Activated T-cell treated with anti-CD3 and anti-CD28 coated beads for 24 hours (primary cell): ENCODE measurements at places on chromosomes 5 and 9.

GRCh38 chr9:131608493-131609037, 63.2 kb downstream of the PRRT1B start:
- DNase-seq, result no peak

DNA sequence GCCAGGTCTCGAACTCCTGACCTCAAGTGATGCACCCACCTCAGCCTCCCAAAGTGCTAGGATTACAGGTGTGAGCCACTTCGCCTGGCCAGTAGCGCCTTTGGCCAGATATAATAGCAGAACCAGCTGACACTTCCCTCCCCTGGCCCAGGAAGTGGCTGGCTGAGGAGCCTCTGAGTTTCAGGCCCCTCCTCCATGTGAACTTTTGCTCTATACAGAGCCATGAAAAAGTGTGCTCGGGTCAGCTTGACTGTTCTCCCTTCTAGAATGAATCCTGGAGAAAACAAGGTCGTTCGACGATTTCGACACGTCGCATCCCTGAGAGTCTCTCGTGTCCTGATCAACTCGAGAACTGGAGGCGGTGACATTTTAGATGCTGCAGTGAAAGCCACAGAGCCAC, 8.6 kb upstream of the ZDHHC12 start:
- no peak for DNase-seq

- DNase-seq, result no peak
Measured at GRCh38 chr5:158163451-158164295, 304.7 kb upstream of the CLINT1 start.

DNA sequence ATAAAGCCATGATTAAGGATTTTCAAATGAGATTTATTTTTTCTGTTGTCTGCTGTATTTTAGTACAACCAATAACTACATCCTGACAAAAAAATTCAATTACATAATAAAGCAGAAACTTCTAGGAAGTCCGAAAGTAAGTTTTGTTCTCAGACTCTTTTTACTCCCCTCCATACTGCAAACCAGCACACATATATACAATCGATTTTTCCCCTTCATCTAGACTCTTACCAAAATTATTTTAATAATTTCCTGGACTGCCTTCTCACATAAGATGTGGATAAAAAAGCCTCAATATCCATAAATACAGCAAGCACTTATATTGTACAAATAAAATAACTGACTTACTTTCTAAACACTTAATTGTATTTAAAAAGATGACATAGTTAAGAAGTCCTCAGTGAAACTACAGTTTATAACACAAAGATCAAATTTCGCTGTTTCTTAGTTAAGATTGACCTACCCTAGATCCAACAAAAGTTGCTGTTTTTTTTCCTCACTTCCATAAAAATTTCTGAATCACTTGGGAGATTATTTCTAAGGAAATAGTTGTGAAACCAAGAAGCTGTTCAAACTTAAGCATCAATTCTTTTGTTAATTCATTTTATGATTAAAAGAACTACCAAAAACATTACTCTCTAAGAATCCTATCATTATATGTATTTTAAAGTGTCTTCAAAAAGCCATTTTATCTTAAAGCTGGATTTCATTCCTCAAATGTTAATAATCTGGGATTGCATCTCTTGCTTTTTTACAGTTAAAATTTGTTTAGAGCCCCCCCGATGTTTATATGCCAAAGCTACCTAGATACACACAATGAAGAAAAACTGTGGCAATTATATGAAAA, 74.7 kb upstream of the IFNE start:
- no peak for DNase-seq

DNA sequence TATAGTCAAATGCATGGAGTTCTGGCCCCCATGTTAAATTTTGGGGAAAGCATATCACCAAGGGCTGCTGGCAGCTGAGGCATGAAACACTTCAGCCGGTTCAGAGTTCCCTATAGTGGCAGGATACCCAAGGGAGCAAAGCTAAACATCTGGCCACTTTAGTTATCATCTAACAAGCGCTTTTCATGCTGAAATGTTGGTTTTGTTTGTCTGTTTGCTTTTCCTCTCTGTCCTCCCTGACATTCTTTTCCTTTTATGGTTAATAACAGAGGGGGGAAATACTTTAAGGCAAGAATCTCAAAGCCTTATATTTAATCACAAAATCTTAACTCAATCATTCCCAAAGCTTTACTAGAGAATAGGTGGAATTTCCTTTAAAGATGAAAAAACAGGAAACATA, 11.9 kb downstream of the APBA1 start:
- no peak for DNase-seq

DNA sequence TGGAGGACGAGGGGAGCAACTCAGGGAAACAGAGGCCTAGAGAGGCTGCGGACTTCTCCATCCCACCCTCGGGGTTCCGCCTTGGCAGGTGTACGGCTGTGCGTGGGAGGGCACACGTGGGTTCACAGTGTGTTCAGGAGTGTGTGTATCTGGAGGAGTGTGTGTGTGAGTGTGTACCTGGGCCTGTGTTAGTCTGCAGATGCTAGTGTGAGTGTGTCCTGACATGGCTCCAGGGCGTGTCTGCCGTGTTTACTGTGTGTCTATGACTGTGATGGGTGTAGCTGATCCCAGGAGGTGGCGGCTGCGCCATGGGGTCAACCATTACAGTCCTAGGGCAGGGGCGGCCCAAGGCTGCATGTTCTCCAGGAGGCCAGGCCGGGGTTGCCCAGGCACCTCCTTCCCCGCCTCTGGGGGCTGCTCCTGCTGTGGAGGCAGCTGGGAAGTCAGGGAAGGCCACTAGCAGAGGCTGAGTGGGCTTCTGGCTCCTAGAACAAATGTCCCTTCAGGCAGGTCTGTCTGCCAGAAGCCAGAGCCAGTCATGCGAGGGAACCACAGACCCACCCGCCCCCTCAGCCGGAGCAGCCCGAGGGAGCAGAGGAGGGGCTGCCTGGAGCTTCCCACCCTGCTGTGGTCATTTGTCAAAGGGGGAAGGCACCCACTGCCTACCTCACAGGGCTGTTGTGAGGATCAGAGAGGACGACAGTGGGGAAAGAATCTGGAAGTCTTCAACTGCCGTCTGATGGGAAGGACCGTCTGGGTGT, 21.4 kb downstream of the CRB2 start:
- DNase-seq, result no peak

GRCh38 chr5:66876266-66876807, 280.1 kb downstream of the MAST4 start:
- no peak for DNase-seq

- no peak for DNase-seq
Measured at GRCh38 chr5:92561411-92561959, 1019.5 kb downstream of the NR2F1-AS1 start.

DNA sequence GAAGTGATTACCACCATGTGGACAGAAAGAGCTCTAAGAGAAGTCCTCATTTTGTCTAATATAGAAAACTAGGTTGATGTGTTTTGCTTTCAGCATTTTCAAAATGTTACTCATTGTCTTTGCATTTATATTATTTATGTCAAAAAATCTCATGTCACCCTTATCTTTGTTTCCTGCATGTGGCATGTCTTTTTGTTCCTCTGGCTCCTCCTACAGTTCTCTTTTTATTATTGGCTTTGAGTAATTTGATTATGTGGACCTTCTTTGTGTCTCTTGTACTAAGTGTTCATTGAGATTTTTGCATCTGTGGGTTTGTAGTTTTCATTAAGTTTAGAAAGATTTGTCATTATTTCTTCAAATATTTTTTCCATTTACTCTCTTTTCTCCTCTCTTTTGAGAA, 58.8 kb downstream of the GNG10 start:
- DNase-seq, result no peak

DNA sequence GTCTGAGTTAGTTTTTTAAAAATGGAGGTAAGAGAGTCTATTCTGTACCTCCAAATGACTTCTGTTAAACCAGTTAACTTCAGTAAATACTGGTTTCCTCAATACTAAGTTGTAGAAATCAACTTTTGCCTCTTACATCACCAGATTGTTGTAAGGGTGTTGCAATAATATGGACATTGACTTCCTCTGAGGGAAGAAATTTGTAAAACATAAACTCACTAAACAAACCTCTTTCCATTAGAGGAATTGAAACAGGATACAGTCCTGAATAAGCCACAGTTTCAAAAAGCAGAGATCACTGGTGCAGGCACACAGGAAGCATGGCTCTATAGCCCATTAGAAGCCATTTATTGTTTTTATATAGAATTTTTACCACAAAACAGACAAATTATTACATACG, 32.7 kb upstream of the SLCO6A1 start:
- DNase-seq, result no peak

DNA sequence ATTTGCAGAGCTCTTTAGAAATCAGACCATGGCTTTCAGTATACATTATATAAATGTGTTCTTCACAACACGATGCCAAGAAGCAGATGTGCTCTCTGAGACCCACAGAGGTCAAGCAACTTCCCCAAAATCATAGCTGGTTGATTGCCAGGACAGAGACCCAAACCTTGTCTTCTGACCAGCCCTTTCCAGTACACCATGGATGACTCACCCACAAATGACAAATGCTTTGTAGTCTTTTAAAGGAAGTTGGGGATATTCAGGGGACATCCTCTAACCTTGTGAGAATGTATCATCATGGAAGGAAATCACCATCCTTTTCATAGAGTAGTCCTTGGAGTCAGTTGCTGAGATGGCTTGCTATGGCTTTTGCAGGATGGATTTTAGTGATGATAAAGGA, 30.1 kb downstream of the ZNF462 start:
- no peak for DNase-seq

- no peak for DNase-seq
Measured at GRCh38 chr9:114091711-114092110, 7.4 kb downstream of the KIF12 start.

DNA sequence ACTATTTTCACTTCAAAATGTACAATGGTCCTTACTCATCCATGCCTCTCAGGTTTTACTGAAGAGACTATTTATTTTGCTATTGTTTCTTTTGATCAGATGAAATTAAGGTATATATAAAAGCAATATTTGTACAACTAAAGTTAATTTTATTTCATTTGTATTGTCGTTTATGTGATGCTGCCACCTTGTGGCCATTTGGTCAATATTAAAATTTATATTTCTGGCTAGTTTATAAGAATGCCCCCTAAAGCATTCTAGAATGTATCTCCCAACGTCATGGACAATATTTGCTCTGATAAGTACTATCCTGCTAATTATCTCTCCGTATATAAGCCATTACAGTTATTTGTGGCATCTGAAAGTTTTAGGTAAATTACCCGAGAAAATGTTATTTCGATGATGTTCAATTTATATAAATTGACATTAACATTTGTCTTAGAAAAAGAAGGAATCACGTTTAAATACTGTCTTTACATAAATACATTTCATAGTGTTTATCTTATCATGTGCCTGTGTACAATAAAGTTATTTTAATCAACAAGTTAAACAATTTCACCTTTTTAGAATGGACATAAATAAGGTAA, 680.0 kb downstream of the TAF11L14 start:
- DNase-seq, result no peak

DNA sequence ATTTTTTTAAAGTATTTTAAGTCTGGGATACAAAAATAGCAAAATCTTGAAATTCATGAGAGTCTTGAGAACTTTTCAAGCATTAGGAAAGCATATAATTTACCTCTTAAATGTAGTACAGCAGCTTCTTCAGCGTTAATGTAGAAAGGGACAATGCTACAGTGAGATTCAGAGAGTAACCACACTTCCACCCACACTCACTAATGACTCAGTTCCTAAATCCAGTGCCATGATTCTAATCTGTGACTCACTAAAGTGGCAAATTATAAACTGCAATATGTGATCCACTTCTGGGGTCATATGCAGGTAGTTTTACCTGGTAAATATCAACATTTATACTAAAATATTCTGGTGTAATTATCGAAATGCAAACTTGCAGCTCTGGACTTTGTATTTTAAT, 434.5 kb upstream of the TUSC1 start:
- no peak for DNase-seq
